ENCODE measurements at places on chromosomes 1 and 21.
A peak's percentile ranks its signal among the peaks of the same experiment; 100 is the strongest.

- DNase-seq: no peak
Measured at GRCh38 chr1:55981010-55981650, 598.2 kb downstream of the PLPP3 start.

GRCh38 chr1:44221769-44222168 is 8.5 kb downstream of the DMAP1 start:
- no peak for DNase-seq

- peak; percentile 83 for DNase-seq
Measured at GRCh38 chr1:170306948-170307347, 161.2 kb downstream of the NTMT2 start.

- no peak for DNase-seq
Measured at GRCh38 chr1:45443580-45444446, 47.1 kb downstream of the TESK2 start.

DNA sequence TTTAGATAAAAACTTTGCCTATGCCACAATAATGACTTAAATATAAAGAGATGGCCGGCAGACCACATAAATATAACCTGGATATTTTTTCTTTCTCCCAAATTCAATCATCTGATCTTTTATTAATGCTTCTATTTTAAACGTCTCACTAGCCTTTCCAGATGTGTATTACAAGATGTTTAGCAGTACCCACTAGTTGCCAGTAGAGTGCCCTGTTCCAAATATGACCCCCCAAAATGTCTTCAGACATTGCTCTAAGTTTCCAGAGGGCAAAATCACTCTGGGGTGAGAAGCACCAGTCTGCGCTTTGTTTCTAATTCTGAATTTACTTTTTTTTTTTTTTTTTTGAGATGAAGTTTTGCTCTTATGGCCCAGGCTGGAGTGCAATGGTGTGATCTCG is 268.1 kb downstream of the GRIK1 start:
- DNase-seq: peak; percentile 6

- no peak for DNase-seq
Measured at GRCh38 chr1:233615571-233615970, 1.7 kb downstream of the KCNK1 start.

DNA sequence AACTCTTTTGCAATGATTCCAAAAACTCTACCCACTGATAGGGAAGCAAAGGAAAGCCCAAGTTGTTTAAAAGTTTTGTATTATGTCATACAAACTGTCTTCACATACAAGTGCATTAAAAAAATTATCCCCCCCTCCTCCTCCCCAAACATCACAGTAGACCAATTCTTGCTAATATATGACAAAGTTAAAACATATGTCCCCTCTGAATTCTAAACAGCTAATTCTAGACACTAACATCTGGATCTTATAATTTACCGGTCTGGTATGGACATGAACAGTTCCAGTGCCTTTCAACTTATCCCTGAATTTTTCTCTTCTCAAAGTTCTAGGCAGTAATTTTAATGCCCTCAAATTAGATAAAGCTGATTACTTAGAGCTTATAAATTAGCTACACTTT is 13.4 kb downstream of the RIT1 start:
- no peak for DNase-seq

DNA sequence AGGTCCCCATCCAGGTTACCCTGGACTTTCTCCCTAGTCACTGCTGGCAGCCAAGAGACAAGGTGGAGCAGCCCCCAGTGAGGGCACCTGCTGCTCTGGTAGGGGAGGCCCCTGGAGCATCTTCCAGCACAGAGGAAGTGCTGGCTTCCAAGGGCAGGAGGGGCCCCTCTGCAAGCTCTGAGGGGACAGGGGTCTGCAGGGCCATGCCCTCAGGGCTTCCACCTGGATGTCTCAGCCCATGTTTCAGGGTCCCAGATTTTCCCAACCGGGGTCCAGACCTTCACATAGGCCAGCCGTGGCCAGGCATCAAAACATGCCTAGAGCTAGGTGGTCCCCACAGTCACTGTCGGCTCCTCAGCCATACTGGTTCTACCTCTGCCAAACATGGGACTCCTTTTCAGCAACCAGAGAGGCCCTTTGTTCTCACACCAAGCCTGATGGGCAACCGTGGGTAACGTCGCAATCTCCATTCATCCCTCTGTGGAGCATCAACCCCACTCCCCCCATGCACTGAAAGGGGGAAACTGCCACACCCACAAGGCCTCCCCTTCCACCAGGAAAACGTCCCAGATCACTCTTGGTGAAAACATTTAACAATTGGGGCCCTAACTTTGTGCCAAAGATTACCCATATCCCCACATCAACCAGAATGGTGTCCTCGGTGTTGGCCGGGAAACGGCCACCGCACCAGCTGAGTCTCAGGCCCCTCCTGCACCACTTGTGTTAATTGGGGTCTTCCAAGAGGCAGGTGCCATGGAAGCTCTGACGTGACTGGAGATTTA is 1.9 kb upstream of the COL6A2 start:
- DNase-seq: no peak

DNA sequence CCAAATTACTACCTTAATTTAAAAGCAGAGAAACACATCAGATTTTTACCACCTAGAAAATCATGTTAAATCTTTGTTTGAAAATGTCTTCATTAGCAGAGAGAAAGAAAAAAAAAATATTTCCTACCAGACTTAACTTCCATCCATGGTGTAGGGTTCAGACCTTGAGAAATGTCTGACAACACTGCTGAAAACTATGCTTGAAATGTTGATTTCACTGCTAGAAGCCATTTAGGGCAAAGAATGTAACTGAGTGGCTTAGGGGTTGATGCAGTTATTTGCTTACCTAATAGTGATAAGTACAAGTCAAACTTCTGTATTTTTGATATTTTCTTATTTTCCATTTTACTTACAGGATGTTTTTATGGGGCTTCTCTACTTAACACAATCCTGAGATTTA is 495.6 kb upstream of the NEGR1 start:
- no peak for DNase-seq

GRCh38 chr1:198158735-198159589 is 2.2 kb downstream of the NEK7 start:
- peak; percentile 98 for DNase-seq

GRCh38 chr1:197773856-197774255 is 1.4 kb downstream of the DENND1B start:
- DNase-seq: no peak

- DNase-seq: peak; percentile 42
Measured at GRCh38 chr1:74467786-74468377, 44.5 kb downstream of the LRRC53 start.

- no peak for DNase-seq
Measured at GRCh38 chr1:194045416-194045815, 859.0 kb upstream of the B3GALT2 start.

DNA sequence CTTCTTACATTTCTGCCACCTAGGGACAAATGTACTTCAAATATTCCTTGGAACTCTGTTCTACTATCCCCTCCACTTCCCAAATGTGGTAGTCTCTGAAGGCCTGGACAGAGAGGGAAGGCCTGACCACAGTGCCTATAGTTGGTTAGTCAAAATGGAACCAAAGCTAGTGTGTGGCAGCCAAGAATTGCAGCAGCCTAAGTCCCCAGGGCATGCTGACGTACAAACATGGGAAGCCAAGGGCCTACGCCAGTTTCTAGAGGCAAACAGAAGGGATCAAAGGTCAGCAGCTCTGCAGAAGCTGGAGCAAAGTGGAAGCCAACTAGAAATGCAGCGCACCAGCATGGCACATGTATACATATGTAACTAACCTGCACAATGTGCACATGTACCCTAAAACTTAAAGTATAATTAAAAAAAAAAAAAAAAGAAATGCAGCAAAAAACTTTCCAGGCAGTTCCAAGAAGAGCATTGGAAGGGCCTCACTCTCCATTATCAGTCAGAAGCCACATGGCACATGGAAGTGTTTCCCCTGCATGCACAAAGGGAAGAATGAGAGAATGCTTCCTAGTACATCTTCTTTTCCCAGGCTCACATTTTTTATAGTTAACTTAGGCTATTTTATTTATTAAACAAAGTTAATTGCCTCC is 39.4 kb upstream of the GADD45A start:
- DNase-seq: peak; percentile 33

DNA sequence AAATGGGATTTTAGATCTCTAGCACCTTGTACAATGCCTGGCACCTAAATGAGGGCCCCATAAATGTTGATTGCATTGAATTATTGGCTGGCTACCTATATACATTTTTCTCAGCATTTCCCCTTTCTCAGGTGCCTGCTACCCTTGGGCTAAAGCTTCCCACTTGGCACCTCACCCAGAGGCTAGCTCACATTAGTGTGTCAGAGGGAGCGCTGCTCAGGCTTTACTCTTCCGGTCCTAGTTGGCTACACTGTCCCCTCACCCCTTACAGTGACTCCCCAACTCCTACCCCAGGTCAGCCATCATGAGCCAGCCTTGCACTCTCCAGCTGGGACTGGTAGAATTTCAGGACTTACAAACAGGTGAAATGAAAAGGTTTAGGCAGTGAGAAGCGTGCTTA is 9.5 kb downstream of the TRAF5 start:
- DNase-seq: no peak

GRCh38 chr1:54834007-54834541 is 33.0 kb upstream of the TTC22 start:
- DNase-seq: no peak

DNA sequence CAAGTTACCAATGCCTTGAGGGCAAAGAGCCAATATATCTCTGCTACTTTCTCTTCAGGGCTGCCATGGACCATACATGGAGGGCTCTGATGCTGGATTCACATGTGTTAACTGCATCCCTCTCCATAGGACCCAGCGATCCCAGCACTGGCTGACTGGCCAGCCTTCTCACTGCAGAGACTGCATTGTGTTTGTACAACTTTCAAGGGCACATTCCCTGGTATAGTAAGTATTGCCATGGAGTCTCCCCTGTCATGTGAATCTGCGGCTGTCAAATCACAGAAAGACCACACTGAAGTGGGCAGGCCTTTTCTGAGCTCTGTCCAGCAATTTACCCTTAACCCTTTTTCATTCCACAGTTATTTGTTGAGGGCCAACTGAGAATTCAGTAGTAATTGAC is 449.8 kb downstream of the OMA1 start:
- no peak for DNase-seq

DNA sequence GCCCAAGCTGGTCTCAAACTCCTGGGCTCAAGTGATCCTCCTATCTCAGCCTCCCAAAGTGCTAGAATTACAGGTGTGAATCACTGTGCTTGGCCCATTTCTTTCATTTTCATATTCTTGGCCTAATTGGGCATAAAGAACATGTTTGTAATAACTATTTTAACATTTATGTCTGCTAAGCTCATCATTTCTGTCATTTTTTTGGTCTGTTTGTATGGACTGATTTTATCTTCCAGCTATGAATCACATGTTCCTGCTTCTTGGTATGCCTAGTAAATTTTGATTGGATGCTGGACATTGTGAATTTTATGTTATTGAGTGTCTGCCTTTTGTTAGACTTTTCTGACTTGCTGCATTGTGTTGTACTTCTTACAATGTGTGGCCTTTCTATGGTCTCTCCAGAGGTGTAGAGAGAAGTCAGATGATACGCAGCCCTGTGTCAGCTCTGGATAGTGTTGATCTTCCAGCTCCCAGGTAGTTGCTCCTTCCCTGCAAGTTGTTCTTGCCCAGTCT is 39.0 kb upstream of the PPM1J start:
- no peak for DNase-seq

- DNase-seq: peak; percentile 83
Measured at GRCh38 chr1:1069056-1069710, 4.9 kb downstream of the RNF223 start.

DNA sequence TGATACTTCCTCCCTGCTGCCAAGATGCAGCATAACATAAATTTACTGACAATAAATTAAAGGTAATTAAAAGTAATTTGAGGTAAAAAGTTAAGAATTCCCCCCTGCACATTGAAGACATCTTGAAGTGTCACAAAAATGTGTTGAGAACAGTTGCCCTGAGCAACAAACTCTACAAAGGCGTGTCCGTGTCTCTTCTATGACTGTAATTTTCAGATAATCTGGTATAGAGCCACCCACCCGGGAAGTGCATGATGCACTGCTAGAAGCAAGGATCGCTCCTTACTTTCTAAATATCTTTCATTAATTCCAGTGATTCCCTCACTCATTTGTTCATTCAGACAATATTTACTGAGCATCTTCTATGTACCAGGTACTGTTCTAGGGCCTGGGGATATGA is 11.0 kb upstream of the CASQ1 start:
- no peak for DNase-seq

DNA sequence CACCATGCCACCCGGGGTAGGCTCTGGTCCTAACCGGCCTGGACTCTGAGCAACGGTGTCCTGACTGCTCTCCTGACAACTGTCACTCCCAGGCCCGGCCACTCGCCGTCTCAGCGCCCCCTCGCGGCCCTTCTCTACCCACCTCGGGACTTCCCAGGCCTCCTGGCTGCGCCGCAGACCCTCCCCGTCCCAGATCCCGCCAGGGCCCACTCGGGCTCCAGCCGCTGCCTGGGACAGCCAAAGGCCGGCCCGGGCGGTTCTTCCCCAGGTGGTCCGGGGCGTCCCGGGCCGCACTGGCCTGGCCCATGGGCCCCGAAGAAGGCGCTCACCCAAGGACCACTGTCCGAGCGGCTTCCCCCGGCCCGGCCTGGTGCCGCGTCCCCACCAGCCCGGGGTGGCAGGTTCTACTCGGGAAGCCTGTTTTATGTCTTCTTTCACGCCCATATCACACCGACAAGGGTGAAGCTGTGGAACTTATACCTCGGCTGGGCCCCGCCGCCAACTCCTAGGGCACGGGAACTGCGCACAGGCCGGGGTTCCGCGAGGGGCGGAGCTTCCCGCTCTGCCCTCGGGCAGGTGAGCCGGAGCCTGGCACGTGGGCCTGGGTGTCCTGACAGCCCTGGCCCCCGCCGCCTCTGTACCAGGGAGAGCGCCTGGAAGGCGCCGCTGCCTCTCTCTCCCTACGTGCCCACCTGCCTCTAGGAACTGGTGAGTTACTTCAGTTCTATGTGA is 138.3 kb downstream of the TTLL7 start:
- no peak for DNase-seq

GRCh38 chr21:15199414-15200383 is 134.9 kb upstream of the NRIP1 start:
- peak; percentile 17 for DNase-seq

DNA sequence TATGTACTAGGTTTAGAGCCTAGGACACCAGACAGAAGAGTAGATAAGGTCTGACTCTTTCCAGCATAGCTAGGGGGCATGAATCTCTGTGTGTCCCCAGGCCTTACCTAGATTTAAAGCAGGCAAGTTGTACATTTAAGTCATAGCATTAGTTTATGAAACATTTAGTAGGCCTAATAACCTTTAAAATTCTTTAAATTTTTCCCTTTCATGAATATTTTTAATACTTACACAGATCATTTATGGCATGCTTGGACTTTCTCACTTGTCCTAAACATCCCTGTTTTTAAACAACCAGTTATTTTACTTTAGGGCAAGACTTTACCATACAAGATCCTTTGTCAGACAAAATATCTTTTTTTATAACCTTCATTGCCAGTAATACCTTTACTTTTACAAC is 258.4 kb upstream of the ZRANB2 start:
- DNase-seq: peak; percentile 22

- DNase-seq: no peak
Measured at GRCh38 chr1:222931023-222931422, 116.2 kb downstream of the DISP1 start.

- DNase-seq: no peak
Measured at GRCh38 chr1:213985209-213986019, 2.4 kb upstream of the PROX1 start.

GRCh38 chr21:45873418-45873817 is 108.2 kb upstream of the COL6A1 start:
- no peak for DNase-seq
